ENCODE measurements at places on chromosomes 7 and 10.

GRCh38 chr10:118495499-118495898, 99.9 kb downstream of the PRLHR start:
- DNase-seq: no peak

GRCh38 chr7:27155816-27156507, 513 bp downstream of the HOXA7 start:
- DNase-seq: no peak

DNA sequence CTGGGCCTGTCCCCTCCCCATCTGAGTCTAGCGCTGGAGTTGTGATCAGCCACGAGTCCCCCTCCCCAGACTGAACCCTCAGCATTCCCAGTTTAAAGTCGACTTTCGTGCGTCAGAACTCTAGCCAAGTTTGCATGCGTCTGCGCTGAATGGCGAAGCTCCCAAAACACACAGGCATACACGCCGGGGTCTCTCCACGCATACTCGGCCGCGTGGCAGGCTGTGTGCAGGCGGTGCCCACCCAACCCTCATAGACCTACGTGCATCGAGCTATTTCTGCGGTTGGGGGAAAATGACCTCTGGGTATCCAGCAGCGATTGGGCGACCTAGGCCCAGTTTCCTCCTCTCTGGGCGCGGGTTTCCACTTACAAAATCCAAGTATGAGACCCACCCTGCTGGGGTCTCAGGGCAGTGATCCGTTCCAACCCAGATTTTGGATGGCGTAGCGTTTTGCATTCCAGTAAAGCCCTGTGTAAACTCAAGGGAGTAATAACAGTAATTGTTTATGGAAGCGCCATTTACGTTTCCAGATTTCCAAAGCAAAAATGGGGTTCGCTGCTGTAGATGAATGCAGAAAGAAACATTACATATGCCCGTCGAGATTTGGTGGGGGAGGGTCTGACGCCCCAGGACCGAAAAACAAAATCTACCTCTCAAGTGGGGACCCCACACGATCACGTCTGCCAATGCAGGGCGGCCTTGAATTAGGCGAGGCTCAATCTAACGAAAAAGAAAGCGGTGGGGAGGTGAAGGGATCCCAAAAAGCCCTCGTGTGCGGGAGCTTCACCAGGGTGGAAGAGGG, 2.0 kb upstream of the HMX3 start:
- no peak for DNase-seq

- DNase-seq: no peak
These were observed 15.4 kb downstream of the PTPRN2 start for GRCh38 chr7:158572000-158572828.

- DNase-seq: no peak
These were observed 66.1 kb upstream of the KAT6B start for GRCh38 chr10:74760086-74760979.

- DNase-seq: no peak
These were observed 187.9 kb upstream of the INHBA start for GRCh38 chr7:41890631-41891274.

- DNase-seq: no peak
These were observed 8.4 kb downstream of the GNAI1 start for GRCh38 chr7:80142853-80143580.

GRCh38 chr7:121369462-121369861, 26.6 kb downstream of the FAM3C start:
- no peak for DNase-seq

DNA sequence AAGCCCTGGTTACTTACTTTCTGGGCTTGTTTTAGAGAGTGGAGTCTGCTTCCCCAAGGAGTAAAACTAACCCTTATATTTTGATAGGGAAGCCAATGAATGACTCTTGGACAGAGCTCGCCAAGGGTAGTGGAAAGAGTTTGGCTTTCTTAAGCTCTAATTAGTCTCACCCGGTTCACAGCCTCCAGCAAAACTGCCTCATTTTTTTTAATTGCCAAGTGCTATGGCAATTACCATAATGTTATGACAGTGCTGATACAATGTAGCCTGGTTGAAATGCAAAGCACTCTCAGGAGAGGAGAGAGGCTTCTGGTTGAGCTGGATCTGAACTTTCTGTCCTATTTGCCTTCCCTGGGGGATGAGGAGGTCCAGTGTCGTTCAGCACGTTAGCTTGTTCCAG, 376.1 kb upstream of the CHRM2 start:
- DNase-seq: no peak

GRCh38 chr7:151012031-151012692, 12.1 kb downstream of the ATG9B start:
- DNase-seq: no peak

All from hematopoietic multipotent progenitor cell treated with erythropoietin and hydrocortisone succinate and interleukin-3 and kit ligand, for 6 days (in vitro differentiated cells).